ENCODE measurements at places on chromosomes 5 and 9.

GRCh38 chr9:77495834-77496671, 152.1 kb downstream of the GNA14 start:
- DNase-seq = no peak

DNA sequence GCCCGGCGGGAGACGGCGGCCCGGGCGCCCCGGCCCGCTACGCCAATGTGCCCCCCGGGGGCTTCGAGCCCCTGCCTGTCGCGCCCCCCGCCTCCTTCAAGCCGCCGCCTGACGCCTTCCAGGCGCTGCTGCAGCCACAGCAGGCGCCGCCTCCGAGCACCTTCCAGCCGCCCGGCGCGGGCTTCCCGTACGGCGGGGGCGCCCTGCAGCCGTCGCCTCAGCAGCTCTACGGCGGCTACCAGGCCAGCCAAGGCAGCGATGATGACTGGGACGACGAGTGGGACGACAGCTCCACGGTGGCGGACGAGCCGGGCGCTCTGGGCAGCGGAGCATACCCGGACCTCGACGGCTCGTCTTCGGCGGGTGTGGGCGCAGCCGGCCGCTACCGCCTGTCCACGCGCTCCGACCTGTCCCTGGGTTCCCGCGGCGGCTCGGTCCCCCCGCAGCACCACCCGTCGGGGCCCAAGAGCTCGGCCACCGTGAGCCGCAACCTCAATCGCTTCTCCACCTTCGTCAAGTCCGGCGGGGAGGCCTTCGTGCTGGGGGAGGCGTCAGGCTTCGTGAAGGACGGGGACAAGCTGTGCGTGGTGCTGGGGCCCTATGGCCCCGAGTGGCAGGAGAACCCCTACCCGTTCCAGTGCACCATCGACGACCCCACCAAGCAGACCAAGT, 723 bp downstream of the SNX18 start:
- no peak for DNase-seq

DNA sequence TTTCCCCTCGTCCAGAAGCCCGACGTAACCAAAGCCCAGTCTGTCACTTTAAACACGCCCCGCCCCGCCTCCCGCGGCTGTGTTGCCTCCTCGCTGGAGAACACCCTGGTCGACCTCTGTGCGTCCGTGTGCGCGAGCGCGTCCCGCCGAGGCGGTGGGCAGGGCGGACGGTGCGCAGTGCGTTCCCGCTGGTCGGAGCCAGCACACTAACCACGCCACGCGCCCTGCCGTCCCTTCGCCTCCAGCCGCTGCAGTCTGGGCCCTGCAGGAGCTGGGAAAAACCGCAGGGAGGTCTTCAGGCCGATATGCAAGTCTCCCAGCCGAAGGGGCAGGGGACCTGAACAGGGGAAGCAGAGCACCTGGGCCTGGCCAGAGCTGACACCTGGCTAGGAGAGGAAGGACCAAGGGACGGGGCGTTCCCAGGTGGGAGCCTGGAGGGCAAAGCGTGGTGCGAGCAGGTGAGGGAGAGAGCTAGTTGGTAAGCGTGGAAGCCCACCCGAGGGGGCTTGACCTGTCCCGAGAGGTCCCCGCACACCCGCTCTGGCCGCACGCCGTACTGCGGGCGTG, 1.3 kb upstream of the PHPT1 start:
- no peak for DNase-seq

DNA sequence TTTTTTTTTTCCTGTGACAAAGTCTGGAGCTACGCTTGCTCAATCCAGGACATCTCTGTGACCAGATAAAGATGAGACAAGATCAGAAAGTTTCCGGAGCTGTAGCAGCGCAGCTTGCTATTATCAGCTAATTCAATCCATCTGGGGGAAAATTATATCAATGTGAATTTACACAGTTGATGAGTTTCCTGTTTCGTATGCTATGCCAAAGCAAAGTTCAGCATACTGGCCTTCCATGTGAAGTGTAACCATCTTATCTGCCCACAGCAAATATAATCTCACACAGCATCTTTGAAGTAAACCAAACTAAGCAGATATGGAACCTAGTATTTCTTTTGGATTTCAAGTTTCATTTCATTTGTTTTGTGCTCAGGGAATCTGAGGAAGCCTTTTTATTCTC, 1767.7 kb downstream of the EFNA5 start:
- no peak for DNase-seq

DNA sequence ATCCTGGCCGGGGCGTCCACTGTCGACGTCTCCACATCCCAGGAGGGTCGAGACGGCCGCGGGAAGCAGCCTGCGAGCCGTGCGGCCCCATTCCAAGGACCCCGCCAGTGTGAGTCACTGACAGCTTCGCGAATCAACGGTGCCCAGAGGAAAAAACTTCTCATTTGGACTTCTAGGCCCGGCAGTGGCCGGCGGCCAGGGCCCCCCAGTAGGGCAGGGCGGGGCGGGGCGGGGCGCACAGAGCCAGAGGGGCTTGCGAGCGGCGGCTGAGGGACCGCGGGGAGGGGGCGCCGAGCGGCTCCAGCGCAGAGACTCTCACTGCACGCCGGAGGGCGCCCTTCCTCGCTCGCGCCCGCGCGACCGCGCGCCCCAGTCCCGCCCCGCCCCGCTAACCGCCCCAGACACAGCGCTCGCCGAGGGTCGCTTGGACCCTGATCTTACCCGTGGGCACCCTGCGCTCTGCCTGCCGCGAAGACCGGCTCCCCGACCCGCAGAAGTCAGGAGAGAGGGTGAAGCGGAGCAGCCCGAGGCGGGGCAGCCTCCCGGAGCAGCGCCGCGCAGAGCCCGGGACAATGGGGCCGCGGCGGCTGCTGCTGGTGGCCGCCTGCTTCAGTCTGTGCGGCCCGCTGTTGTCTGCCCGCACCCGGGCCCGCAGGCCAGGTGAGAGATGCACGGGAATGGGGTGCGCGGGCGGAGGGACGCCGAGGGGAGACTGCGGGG, at the start of gene F2R:
TSS of gene F2R (plus strand) at position 391 of the 720 bp plus-strand sequence. CDS start at position 573, 182 bp downstream.
- no peak for DNase-seq

GRCh38 chr5:95075111-95075510, 209.8 kb downstream of the MCTP1 start:
- DNase-seq = no peak

- no peak for DNase-seq
Observed at GRCh38 chr9:92180002-92180400, 64.8 kb upstream of the SPTLC1 start.

DNA sequence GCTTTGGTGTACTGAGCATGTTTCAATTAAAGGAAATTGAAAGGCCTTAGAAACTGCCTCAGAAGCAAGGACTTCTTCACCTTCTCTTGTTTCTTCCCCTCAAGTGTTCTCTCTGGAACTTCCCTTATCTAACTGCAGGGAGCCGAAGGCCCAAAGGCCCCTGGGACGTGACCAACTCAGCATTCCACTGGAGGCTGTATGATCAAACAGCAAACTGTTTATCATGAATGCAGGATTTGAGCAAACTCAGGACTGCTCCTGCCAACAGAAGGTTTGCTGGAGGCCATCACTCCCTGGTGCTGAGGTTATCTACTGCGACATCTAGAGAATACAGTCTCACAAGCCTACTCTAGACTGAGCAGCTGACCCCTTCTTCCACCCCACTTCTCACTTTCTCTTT, 4.8 kb upstream of the CDH10 start:
- DNase-seq = no peak

DNA sequence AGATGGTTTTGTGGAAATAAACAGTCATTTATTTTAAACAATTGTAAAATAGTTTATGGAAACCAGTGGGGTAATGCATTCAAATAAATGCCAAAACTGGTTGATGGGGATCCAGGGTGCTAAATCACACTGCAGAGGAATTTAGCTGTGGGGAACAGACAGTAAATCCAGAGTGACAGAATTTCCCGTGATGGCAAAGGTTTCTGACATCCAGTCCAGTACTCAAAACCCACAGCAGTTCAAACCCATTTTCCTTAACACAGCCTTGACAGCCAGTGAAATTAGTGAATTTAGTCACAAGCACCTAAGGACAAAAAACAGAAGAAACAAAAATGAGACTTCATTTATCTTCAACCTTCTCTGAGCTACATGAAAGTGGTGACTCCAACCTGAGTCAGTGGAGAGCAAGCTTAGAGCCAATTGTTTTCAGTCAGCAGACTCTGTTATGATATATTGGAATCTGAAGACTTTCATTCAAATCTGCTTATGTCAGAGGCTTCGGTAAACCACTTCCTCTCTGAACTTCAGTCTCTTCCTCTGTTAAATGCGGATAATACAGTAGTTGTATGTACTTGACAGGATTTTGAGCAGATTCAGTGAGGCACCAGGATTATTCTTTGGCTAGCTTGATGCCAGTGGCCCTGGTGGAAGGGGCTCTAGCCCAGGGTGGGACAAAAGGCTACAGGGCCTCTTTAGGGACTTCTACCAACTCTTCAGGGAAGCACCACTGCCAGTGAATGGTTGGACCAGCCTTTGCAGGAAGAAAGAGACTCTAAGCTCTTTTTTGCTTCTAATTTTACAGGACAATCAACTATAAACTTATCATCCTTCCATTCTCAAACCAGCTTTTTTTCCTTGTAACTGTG, 185.3 kb downstream of the MAPKAP1 start:
- no peak for DNase-seq
